Bone marrow (tissue), 2 donors: ENCODE measurements at places on chromosomes 7 and 10.

DNA sequence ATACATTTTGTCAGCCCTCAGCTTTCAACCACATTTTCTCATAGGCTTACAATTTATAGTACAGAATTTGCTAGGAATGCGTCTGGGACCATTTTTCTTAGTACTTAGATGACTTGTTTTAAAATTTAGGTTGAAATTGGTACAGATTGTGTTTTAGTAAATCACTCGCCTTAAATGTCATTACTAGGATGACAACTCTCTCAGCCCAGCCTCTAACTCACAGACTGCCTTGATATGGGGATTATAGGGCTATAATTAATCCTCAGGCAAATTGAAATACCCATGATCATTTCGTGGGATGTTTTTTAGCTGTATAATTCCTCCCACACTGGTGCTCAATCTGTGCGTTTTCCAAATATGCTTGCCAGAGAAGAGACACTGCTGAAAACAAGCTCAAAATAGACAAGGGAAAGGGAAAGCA, 299.7 kb upstream of the AKR1E2 start:
- no peak for DNase-seq

DNA sequence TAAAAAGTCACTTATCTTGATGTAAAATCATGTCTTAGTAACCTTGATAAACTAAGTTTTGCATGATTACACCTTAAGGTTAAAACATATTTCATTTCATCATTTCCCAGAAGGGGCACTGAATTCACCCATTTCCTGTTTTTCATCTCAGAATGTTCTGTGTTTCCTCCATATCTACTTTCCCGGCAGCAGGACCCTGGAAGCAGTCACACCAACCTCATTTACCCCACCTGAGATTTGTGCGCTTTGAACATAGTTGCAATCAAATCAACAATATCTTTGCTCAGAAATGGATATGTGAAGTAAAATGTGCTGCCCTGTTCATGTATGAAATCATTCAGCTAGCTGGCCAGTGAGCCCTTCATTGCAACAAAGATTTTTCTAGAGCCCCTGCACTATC, 46.8 kb downstream of the IKZF1 start:
- no peak for DNase-seq

GRCh38 chr7:108455551-108455997, 662 bp downstream of the NRCAM start:
- no peak for DNase-seq

DNA sequence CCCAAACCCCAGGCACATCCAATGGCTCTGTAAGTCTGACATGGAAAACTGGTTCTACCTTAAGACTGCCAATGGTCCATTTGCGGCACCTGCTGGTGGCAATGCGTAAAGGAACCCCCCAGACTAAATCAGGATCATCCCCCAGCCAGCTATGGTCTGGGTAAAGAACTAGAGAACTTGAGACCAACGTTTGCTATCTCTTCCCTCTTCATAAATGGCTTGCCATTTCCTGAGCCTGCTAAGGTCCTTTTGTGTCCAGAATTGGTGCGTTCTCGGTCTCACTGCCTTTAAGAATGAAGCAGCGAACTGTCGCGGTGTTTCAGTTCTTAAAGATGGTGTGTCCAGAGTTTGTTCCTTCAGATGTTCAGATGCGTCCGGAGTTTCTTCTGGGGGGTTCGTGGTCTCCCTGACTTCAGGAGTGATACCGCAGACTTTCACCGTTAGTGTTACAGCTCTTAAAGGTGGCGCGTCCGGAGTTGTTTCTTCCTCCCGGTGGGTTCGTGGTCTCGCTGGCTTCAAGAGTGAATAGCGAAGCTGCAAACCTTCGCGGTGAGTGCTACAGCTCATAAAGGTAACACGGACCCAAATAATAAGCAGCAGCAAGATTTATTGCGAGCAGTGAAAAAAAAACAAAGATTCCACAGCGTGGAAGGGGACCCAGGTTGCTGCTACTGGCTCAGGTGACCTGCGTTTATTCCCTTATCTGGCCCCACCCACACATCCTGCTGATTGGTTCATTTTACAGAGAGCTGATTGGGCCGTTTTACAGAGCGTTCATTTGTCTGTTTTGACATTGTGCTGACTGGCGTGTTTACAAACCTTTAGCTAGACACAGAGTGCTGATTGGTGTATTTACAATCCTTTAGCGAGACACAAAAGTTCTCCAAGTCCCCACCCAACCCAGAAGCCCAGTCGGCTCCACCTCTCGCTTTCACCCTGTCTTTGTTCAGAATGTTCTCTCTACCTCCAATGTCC, 95.4 kb downstream of the ELMO1 start:
- peak; percentile 62 for DNase-seq

- no peak for DNase-seq
Measured at GRCh38 chr7:26567266-26567665, 275.6 kb downstream of the SNX10 start.
